NCI-H1436 treated with DMSO at 0.1 percent for 48 hours (cell line): ENCODE measurements at places on chromosomes 11 and 22.

- no peak for DNase-seq
Measured at GRCh38 chr11:60396799-60397198, 540 bp downstream of the MS4A14 start.

- no peak for DNase-seq
Measured at GRCh38 chr11:97865424-97866012, 1155.2 kb upstream of the CNTN5 start.

GRCh38 chr11:110492321-110492685, 62.6 kb downstream of the FDX1 start:
- no peak for DNase-seq

DNA sequence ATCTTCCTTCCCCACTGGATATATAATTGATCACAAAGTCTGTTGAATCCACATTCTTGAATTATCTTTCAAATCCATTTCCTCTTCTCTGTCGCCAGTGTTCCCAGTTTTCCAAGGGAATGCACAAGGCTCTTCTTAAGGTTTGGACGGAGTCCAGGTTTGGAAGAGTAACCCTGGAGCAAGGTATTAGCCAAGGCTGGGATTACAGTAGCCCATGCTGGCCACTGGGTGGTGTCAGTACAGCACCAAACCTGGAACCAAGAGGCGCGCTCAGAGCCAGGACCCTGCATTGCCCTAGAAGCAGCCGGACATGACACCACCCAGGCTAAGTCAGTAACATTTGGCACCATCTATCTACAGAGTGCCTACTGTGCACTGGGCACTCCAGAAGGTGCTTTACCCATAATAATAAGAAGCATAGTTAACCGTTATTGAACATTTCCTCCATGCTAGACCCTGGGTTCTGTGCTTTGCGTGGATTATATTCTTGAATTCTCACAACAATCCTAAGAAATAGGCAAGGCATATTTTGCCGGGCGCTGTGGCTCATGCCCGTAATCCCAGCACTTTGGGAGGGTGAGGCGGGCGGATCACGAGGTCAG, 48.0 kb upstream of the CLPB start:
- DNase-seq, result no peak

GRCh38 chr11:76064192-76064591, 142.1 kb downstream of the WNT11 start:
- DNase-seq, result no peak

- DNase-seq, result no peak
Measured at GRCh38 chr11:45568049-45568448, 97.4 kb downstream of the CHST1 start.

GRCh38 chr11:18329196-18329870, 7.0 kb downstream of the GTF2H1 start:
- no peak for DNase-seq

GRCh38 chr11:18776324-18776723, 15.3 kb downstream of the PTPN5 start:
- DNase-seq, result no peak

DNA sequence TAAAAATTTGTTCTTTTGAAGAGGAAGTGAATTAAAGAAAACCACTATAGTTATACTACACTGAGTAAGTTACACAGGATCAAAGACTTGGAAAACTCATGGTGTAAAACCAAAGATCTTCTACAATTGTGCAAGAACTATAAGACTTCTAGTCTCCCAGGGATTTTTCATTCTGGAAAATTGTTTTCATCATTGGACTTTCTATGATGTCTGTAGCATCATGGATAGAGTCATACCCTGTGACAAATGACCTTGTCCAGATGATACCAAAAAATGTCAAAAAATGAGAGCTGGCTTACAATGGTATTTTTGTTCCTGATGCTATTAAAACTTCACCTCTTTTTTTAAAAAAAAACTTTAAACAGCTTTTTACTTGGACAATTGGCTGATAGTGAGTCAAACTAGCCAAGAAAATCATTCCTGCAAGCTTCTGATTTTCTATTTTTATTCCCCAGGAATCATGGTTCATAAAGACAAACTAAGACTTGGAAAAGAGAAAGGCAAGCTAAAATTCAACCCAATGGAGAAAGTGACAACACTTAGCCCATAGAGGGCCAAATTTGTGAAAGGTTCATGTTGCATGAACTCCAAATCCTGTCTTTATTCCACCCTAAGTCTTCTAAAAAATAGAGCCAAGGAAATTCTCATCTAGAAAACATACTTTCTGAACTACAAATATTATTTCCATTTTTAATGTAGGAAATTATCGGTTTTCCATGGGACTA, 30.7 kb downstream of the ME3 start:
- DNase-seq, result no peak

- DNase-seq, result no peak
Measured at GRCh38 chr11:114291842-114292680, 4.1 kb upstream of the NNMT start.

DNA sequence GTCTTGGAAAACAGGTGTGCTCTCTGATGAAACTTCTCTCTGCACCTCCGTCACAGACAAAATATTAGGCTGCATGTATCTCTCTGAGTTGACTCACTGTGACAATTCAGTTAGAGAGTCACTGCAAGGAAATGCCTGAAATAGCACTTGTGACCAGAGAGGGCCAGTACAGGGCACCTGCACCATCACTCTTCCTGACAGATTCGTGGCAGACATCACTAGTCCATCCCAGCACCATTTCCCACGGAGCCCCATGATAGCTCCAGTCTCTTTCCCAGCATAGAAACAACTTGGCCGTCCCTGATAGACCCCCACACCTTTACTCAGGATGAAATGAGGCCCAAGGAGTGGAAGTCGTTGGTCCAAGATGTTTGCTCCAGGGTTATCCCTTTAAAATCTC, 73.3 kb upstream of the ISX start:
- DNase-seq, result no peak

GRCh38 chr11:91248199-91248807, 976.3 kb upstream of the FAT3 start:
- DNase-seq, result no peak

- DNase-seq, result no peak
Measured at GRCh38 chr22:23511627-23512347, 68.3 kb downstream of the IGLL1 start.

DNA sequence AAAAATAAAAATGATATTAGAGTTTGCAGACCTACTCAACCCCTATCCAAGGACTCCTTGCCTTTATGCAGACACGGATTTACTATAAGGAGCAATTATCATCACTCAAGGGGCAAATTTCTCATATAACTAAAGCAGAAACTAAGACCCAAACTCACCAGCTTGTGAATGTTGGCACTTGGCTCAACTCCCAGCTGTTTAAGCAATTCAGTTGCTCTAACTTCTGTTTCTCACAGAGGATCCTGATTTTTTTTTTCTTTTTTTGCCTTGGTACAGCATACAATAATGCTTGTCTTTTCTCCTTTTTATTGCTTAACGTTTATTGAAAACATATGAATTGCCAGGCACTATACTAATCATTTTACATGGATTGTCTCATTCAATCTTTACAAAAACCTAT, 9.6 kb upstream of the CBLIF start:
- no peak for DNase-seq

DNA sequence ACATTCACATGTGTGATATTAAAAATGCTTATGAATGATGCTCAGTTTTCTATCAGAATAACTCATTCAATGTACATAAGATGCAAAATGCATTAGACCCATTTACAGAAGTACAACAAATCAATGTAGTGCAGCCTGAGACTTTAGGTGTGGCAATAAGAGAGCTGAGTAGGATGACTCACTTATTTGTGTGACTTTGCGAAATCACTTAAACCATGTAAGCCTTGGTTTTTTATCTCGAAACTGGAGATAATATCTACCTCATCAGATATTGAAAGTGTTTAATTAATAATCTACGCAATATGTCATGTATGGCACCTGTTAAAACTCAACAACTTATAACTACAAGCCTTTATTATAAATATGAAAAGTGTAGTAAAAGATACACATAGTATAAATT, 105.7 kb upstream of the LUZP2 start:
- no peak for DNase-seq

- DNase-seq, result no peak
Measured at GRCh38 chr11:71201936-71202597, 50.3 kb downstream of the SHANK2 start.

DNA sequence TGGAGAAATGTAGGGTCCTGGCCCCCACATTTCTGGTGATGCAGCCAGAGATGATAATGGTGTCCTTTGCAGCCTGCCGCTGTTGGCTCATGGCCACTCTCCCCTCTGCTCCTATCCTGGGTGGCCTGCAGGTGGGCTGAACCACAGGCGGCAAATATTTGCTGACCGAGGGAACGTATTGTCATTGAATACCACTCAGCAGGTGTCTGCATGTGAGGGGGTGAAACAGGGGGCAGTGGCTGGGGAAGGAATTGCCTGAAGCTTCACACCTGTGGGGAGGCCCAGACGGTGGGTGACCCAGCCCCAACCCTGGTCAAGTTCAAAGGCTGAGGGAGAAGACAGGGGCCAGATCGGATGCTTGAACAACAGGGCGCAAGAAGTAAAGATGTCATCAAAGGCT, 73.3 kb upstream of the WNT11 start:
- no peak for DNase-seq

DNA sequence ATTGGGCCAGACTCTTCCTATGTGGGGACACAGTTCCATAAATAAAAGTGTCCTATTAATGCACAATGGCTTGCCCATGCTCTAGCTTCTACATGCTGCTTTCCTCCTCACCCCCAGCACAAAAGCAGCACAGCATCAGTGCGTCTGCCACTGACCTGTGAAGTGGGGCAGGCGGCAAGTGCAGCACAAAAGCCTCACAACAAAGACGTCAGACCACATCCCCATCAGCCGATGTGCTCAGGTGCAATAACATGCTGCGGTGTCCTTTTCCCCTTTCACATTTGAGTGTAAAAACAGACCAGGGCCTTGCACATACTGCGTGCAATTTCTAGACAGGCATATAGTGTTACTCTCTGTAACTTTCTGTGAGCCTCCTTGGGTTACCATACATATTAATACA, 12.8 kb downstream of the DKK3 start:
- no peak for DNase-seq

DNA sequence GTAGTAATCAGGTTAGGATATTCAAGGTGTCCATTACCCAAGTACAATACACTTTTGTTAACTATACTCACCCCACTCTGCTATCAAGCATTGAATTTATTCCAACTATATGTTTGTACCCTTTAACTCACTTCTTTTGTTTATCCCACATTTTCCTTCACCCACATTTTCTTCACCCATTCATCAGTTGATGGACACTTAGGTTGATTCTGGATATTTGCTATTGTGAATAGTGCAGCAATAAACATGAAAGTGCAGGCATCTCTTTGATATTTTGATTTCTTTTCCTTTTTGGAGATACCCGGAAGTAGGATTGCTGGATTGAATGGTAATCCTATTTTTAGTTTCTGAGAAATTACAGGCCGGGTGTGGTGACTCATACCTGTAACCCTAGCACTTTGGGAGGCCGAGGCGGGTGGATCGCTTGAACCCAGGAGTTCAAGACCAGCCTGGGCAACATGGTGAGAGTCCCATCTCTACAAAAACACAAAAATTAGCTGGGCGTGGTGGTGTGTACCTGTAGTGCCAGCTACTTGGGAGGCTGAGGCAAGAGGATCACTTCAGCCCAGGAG, 6.5 kb downstream of the TMEM25 start:
- DNase-seq, result no peak

DNA sequence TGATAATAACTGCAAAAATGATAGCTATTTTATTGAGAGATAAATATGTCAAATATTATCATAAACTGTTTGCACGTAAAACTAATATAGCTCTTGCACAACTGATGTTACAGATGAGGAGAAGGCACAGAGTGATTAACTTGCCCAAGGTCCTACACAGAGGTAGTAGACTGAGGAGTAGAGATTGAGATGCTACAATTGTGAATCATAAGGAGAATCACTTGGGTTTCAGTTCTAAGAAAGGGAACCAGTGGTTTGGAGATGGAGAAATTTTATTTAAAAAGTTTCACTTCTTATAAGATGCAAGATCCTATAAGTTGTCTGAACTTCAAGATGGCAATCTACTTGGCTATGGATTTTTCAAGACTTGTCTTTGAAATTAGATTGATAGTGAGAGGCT, 224.8 kb upstream of the RAG2 start:
- no peak for DNase-seq

DNA sequence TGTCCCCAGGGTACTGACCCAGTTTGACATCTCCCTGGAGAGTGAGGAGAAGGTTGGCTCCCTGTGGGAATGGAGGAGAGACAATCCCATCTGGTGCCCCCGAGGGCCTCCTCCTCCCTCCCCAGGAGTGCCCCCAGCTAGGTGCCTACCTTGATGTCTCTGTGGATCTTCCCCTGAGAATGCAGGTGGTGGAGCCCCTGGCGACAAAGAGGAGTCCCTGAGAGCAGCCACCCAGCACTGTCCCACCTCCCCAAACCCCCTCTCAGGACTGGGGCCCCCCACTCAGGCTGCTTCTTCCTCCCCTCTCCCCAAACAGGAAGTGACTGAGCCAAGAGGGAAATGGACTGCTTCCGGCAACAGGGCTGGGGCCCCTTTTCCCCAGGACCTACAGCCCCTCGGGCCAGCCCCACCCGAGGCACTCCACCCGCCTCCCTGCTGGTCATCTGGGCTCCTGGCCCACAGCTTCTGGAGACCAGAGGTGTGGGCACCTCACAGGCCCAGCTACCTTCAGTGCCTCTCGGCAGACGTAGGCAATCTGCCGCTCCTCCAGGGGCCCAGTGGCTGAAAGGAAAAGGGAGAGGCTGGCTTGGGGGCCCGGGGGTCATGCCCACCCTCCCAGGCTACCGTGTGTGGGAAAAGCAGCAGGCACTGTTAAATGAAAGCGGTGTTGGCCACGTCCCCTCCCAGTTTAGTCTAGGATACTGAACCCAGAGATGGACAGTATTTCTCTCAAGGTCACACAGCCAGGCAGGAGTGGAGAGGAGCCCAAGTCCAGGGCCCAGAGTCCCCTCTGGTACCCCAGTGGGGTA, 1.2 kb downstream of the MAP4K2 start:
- DNase-seq, result no peak

DNA sequence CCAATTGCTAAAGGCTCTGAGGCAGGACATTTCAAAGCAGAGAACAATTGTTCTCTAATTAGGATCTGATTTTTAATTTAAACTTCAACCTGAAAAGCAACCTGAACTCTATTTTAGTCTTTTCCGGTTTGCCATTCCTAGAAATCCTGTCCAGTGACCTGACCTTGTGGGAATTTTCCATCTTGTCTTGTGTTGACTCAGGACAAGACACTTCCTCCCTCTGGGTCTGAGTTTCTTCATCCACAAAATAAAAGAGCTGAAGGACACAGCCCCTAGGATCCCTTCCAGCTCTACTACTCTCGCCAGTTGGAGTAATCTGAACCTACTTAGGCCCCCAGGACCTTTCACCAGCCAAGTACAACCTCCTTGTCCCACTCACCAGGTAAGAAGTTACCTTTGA, 66.5 kb upstream of the POU2AF1 start:
- no peak for DNase-seq

- no peak for DNase-seq
Measured at GRCh38 chr22:40512426-40513136, 123.9 kb downstream of the MRTFA start.

- DNase-seq, result no peak
Measured at GRCh38 chr11:83156996-83157593, at the start of gene PCF11. TSS of gene PCF11 (plus strand) at chr11:83157131. CDS start at chr11:83157440, 309 bp downstream.
